Stomach (tissue), 19 donors: ENCODE measurements at places on chromosomes 2 and 18. TPM values are rescaled to one million over a fixed set of nuclear protein-coding genes. Genes with fewer than 3 reads are reported as not detected.
A peak's percentile ranks its signal among the peaks of the same experiment; 100 is the strongest.

Gene DSG1
- not detected for total RNA-seq

Gene AGPS
- total RNA-seq: 8.2 TPM

Gene METTL5
- total RNA-seq: 39.1 TPM

Gene ADI1
- total RNA-seq: 39.1 TPM

Gene ASB18
- not detected for total RNA-seq

Gene SLC40A1
- total RNA-seq: 75.2 TPM

Gene EMILIN2
- 8.8 TPM for total RNA-seq

GRCh38 chr2:217262911-217263310, 403.0 kb upstream of the TNP1 start:
- H3K4me1 ChIP-seq: no peaks in the 10 kb centered on the region
- DNase-seq: peak; percentile 31
- no peaks in the 10 kb centered on the region for H3K36me3 ChIP-seq

DNA sequence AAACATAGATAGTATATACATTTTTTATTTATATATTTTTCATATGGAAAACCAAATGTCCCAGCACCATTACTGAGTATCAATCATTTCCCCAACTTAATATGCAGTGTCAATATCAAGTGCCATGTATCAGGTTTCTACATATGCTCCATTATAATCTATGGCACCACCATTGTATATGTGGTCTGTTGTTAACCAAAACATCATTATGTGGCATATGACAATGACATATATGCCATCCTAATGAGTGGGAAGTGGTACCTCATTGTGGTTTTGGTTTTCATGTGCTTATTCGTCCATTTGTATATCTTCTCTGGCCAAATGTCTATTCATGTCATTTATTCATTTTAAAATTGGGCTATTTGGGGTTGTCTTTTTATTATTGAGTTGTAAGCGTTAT, 9.2 kb downstream of the PTPN18 start:
- H3K4me3 ChIP-seq: no peak overlapping the region
- H3K4me1 ChIP-seq: peaks cover 5% of the 10 kb centered on the region
- no peaks in the 10 kb centered on the region for H3K27me3 ChIP-seq
- peaks cover 4% of the 10 kb centered on the region for H3K36me3 ChIP-seq
- DNase-seq: no peak

DNA sequence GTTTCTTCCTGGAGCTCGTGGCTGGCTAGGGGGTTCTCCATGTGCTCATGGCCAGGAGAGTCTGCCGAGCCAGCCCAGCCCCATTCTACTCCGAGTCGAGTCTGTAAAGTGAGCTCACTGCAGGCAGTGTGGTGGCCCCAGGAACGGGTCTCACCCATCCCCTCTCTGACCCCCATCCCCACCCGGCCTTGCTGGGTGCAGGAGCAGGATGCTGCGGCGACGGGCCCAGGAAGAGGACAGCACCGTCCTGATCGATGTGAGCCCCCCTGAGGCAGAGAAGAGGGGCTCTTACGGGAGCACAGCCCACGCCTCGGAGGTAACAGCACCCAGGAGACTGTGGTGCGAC, 1.4 kb downstream of the ANO7 start:
- peaks cover 19% of the 10 kb centered on the region for H3K27me3 ChIP-seq
- H3K4me3 ChIP-seq: no peak overlapping the region
- DNase-seq: no peak
- peaks cover 3% of the 10 kb centered on the region for H3K4me1 ChIP-seq
- H3K27ac ChIP-seq: no peak overlapping the region

DNA sequence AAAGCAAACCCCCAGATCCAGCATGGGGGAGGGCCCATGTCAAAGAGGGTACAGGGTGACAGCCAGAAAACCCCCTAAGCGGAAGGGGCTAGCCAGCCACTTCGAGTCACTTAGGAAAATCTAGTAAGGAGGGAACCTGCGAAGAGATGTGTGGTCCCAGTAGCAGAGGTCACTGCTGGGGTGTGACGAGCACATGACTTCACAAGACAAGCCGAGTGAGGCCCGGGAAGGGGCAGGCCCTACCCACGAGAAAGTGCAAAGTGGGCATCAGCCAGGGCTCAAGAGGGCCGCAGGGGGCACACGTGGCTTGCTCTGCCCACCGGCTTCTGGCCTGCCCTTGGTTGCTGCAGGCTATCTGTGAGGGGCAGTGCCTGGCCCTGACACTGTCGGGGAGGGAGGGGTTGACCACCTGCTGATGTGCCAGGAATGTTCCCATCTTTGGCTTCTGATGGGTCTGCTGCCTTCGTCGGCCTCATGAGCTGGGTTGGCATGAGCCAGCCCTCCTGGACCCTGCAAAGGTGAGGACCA, 11.5 kb downstream of the ODC1 start:
- no peak for DNase-seq
- no peak overlapping the region for H3K4me3 ChIP-seq
- H3K27ac ChIP-seq: no peak overlapping the region
- H3K27me3 ChIP-seq: peaks cover 14% of the 10 kb centered on the region
- H3K36me3 ChIP-seq: peaks cover 29% of the 10 kb centered on the region

DNA sequence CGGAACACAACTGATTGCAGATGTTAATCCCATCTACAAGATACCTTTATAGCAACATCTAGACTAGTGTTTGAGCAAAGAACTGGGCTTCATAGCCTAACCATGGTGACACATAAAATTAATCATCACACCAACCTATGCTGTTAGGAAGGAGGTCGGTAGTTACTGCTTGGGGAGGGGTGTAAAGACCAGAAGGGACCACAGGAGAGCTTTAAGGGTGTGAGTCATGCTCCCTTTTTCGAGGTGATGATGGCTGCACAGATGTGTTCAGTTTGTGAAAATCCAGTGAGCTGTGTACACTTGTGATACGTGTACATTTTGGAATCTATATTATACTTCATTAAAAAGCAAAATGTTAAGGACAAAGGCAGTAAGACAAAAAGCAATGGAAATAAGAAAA, 4.6 kb upstream of the SEH1L start:
- no peak overlapping the region for H3K4me3 ChIP-seq
- no peaks in the 10 kb centered on the region for H3K27me3 ChIP-seq
- H3K27ac ChIP-seq: no peak overlapping the region
- no peak for DNase-seq
- H3K4me1 ChIP-seq: no peaks in the 10 kb centered on the region
- H3K36me3 ChIP-seq: no peaks in the 10 kb centered on the region

DNA sequence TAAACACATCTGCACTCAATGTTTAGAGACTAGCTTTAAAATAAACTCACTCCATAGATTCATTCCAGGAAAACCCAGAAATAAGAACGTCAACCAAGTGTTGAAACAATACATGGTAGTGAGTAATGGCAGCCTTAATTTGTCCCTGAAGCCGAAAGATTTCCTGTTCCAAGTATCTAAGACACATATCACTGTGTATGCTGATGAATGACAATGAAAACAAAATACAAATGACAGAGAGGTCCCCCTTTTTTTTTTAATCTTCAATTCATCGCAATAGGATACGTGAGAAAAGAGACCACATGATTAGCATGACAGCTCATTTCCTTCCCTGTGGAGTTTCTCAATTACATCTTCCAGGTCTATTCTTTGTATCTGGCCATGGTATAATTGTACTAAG, 160.5 kb upstream of the STK17B start:
- no peak overlapping the region for H3K4me3 ChIP-seq
- H3K36me3 ChIP-seq: no peaks in the 10 kb centered on the region
- no peak for DNase-seq
- no peaks in the 10 kb centered on the region for H3K4me1 ChIP-seq

DNA sequence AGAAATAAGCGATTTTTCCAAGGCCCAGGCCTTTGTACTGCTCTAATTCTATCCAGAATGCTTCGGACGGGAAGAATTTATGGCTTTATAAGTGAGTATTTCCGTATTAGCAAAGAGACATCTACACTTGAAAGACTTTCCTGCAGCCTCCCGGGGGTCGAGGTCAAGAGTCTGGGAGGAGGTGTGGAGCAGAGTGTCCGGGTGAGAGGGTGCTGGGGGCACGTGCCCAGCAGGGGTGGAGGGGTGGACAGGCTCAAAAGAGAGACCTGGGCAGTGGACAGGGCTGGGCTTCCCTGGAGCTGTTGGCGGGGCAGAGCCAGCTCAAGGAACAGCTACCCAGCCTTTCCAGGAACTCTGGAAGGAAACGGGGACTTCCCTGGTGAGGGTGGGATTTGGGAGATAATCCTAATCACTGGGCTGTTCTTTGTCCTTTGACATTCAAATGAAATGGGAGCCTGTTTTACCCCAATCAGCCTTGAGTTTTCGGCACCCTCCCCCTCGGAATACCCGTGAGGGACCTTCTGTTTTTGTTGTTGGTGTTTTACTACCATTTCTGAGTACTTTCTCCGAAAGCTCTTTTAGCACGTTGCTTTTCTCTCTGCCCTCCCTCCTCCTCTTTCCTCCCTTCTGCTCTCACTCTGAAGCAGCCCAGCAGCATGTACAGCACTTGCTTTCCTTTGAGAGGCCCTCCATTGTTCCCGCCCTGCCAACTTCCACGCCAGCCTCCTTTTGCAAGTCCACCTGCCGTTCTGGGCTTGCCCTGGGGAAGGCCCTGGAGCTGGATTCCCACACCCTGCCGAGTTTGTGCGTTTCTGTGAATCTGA, 164.7 kb downstream of the AGAP1 start:
- H3K27ac ChIP-seq: peak overlapping the region; percentile 1
- peaks cover 44% of the 10 kb centered on the region for H3K4me1 ChIP-seq
- H3K4me3 ChIP-seq: no peak overlapping the region
- peak; percentile 66 for DNase-seq
- H3K27me3 ChIP-seq: no peaks in the 10 kb centered on the region

DNA sequence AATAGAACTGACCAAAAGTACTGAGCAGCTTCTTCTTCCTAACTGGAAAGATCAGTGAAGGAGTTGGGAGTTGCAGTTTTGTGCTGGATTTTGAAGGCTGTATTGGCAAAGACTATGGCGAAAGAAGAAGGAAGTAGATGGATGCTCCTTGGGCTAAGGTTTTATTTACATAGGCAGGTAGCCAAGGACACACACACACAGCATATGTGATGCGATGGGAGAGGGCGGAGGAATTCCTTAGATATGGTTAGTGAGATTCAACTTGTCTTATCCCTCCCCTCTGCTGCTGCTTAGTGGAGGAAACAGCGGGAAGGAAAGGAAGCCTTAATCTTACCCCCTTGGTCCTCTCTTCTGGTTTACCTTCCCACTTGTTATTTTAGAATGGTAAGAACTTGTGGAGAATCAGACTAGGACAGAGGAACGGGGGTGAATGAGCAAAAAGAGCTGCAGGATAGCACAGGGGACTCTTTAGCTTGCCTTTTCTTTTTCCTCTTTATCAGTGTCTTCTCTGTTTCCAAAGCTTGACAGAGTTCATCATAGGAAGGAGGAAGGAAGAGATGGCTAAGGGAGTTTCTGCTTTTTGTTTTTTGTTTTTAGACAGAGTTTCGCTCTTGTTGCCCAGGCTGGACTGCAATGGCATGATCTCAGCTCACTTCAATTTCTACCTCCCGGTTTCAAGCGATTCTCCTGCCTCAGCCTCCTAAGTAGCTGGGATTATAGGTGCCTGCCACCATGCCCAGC, 87.9 kb downstream of the OSBPL6 start:
- no peak overlapping the region for H3K27ac ChIP-seq
- H3K4me1 ChIP-seq: no peaks in the 10 kb centered on the region
- no peaks in the 10 kb centered on the region for H3K36me3 ChIP-seq
- no peak for DNase-seq
- no peak overlapping the region for H3K4me3 ChIP-seq

DNA sequence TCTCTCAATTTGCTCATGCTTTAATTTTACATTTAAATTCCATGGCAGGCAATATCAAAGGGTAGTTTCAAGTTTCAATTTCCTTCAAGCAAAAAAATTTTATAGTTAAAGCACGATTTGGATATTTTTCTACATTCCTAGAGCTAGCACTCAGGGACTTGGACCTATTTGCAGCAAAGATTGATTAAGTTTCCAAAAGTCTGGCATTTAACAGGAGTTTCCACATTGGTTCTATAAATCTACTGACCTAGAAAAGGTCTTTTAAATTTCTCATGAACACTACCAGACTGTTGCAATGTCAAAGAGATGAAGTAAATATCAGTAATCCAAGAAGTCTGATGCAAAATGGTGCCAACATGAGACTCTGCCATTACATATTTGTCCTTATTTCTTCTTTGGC, 253.7 kb upstream of the LINC00305 start:
- no peaks in the 10 kb centered on the region for H3K4me1 ChIP-seq
- no peak overlapping the region for H3K4me3 ChIP-seq
- H3K27me3 ChIP-seq: no peaks in the 10 kb centered on the region
- no peak overlapping the region for H3K27ac ChIP-seq
- DNase-seq: peak; percentile 54

DNA sequence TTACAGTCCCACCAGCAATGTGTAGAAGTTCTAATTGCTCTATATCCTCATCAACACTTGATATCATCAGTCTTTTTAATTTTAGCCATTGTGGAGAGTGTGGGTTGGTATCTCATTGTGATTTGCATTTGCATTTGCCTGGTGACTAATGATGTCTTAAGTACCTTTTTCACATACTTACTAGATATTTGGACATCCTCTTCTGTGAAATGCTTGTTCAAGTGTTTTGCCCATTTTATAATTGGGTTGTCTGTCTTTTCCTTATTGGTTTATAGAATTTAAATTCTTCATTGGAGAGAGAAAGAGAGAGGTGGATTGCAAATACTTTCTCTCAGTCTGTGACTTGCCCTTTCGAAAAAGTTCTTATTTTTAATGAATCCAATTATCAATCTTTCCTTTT, 14.0 kb upstream of the PPP1CB start:
- no peak for DNase-seq
- no peaks in the 10 kb centered on the region for H3K36me3 ChIP-seq
- H3K4me1 ChIP-seq: peaks cover 16% of the 10 kb centered on the region

DNA sequence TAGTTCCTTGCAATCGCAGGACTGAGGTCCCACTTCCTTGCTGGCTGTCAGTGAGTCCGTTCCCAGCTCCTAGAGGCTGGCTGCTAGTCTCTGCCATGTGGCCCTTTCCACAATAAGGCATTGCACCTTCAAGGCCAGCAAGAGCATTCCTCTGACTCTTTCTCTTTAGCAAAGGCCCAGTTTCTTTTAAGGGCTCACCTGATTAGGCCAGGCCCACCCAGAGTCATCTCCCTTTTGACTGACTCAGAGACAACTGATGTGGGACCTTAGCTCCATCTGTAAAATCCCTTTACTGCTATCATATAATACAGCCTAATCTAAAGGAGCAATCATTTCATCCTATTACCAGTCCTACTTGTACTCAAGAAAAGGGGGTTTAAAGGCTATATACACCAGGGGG, 278.2 kb downstream of the SLC4A3 start:
- H3K27ac ChIP-seq: no peak overlapping the region
- no peaks in the 10 kb centered on the region for H3K36me3 ChIP-seq
- no peaks in the 10 kb centered on the region for H3K27me3 ChIP-seq
- no peak for DNase-seq

DNA sequence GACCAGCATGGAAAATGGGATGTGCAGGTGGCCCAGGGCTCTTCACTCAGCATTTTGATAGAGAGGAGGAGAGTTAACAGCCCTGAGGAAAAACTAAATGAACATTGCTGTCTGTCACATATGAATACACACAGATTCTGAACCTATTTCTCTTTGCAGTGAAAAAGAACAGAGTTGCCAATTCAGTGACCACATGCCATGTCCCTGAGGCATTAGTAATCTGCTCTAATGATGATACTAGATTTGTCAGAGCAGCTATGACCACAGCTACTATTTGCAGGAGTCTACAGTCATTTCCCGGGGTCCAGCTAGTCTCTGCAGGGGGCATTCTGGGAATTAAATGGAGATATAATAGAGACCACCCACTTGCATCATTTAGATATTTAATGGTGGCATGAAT, 267.6 kb downstream of the TMX3 start:
- no peak for DNase-seq
- H3K27ac ChIP-seq: no peak overlapping the region
- H3K4me1 ChIP-seq: no peaks in the 10 kb centered on the region
- no peaks in the 10 kb centered on the region for H3K36me3 ChIP-seq

- no peak overlapping the region for H3K27ac ChIP-seq
- H3K27me3 ChIP-seq: no peaks in the 10 kb centered on the region
- H3K4me3 ChIP-seq: no peak overlapping the region
- no peaks in the 10 kb centered on the region for H3K4me1 ChIP-seq
- H3K36me3 ChIP-seq: no peaks in the 10 kb centered on the region
Observed at GRCh38 chr2:220228310-220229006, 601.0 kb downstream of the SLC4A3 start.
